ENCODE measurements at places on chromosomes 2 and 18.

- DNase-seq = no peak
Observed at GRCh38 chr18:46341986-46342525, 237.9 kb downstream of the HAUS1 start.

DNA sequence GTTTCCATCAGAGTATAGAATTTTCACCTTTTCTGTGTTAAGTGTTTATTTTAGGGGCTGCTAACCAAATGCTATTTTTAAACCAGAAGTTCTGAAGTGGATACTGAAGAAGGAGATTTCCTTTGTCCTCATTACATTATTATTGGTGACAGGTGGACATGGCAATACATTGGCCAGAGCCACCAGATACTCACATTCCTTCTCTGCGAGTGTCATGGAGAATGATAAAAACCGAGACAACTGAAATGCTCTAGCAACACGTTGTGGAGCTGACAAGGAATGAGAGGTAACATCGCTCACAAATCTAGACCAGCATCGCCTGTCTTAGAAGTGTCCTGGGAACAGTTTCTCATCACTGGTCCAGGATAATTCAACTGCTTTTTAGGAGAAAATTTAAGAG, 241.2 kb downstream of the IRS1 start:
- DNase-seq = no peak

DNA sequence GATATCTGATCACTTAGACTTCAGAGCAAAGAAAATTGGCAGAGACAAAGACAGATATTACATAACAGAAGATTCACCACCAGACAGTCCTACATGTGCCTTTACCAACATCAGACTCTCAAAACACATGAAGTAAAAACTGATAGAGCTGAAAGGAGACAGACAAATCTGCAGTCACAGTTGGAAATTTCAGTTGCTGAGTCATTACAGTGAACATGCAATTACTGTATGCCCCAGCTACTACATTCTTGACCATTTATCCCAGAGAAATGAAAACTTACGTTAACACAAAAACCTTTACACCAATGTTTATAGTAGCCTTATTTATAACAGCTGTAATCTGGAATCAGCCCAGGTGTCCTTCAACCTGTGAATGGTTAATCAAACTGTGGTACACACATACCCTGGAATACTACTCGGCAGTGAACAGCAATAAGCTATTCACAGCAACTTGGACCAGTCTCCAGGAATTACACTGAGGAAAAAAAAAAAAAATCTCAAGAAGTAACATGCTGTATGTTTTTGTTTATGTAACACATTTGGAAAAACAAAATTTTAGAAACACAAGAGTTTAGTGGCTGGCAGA, 7.5 kb upstream of the SCLY start:
- DNase-seq = no peak

GRCh38 chr2:69116438-69116837, 103.5 kb downstream of the ANTXR1 start:
- no peak for DNase-seq
